ENCODE measurements at places on chromosomes 1 and 21.
A peak's percentile ranks its signal among the peaks of the same experiment; 100 is the strongest.

DNA sequence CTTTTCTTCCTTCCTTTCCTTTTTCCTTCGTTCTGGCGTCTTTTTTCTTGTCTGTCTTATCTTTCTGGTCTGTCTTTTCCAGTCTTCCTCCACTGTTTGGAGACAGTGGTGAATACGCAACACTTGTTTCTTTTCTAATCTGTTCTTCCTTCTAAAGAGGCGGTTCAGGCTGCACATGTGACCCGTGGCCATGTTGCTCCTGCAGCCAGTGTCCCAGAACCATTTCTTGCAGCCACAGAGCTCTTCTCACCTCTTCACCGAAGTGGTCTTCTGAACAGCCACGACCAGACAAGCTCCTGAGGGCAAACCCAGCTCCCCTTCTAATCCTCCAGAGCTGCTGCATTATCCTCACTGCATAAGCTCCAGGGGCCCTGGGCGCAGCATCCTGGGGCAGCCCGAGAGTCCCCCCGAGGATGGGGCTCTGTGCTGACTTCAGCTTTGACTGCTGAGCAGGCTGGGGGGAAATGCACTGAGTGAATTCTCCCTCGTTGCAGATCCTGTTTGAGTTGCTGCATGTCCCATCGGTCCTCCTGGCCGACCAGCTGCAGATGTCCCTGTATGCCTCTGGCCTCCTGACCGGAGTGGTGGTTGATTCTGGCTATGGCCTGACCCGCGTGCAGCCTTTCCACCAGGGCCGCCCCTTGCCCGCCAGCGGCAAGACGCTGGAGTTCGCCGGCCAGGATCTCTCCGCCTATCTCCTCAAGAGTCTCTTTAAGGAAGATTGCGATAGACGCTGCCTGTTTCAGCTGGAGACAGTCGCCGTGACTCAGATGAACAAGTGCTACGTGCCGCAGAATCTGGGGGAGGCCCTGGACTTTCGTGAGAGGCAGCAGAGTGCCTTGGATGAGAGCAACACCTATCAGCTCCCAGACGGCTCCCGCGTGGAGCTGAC, 70.4 kb downstream of the ACTL8 start:
- DNase-seq = no peak

- no peak for DNase-seq
Observed at GRCh38 chr1:25991937-25992688, 5.8 kb downstream of the PAFAH2 start.

GRCh38 chr1:24199291-24199900, 12.3 kb upstream of the IFNLR1 start:
- peak; percentile 30 for DNase-seq

- DNase-seq = no peak
Observed at GRCh38 chr1:183293241-183293640, 107.2 kb downstream of the LAMC2 start.

DNA sequence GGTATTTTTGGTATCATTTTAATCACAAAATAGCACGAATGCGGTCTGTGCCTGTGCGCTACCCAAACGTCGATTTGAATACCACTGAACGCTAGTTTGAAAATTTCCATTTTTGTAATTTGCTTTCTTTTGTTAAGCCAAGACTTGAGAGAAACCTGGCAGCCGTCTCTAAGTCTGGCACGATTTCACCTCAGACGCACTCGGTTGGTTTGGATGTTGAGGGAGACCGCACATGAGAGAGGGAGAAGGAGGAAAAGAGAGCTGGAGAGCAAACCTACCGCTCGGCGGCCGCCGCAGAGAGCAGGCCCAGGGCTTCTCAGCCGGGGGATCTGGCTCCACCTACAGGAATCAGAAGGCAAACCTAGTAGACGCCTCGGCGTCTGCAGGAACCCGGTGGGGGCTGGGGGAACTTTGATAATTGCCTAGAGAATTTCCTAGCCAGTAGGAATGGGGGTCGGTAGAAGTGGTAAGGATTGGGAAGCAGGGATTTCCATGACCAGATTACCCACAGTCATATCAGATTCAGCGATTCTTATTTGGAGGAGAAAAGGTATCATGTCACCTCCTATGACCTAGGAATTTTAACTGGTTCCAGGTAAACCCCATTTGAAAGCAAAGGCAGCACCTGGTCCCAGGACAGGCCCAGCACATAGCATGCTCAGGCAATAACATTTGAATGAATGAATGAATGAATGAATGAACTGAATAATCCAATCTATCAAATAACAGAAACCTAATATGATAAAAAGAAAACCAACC, 83.2 kb downstream of the TM2D1 start:
- DNase-seq = peak; percentile 57

DNA sequence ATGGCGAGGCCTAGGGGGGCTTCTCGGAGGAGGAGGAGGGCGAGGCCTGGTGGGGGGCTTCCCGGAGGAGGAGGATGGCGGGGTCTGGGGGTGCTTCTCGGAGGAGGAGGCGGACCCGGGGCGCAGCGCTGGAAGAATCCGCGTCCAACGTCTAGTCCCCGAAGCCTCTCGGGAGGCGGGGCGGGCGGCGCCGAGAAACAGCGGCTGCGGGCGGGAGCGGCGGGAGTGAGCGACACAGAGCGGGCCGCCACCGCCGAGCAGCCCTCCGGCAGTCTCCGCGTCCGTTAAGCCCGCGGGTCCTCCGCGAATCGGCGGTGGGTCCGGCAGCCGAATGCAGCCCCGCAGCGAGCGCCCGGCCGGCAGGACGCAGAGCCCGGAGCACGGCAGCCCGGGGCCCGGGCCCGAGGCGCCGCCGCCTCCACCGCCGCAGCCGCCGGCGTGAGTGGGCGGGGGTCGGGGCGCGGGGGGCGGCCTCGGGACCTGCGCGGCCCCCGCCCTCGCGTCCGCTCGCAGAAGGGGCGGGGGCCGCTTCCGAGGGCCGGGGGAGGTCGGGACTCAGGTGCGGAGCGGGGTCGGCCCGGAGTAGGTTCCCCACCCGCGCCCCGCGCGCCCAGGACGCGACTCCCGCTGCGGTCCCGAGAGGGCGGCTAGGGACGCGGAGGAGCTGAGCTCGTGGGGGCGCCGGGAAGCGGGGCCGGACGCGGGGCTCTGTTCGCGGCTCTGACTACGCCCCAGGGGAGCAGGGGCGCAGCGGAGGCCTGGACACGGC, at the start of gene KLHL17:
KLHL17 (plus strand) TSS at position 222 of the 769 bp plus-strand sequence; CDS start at position 332, 110 bp downstream.
- peak; percentile 61 for DNase-seq

DNA sequence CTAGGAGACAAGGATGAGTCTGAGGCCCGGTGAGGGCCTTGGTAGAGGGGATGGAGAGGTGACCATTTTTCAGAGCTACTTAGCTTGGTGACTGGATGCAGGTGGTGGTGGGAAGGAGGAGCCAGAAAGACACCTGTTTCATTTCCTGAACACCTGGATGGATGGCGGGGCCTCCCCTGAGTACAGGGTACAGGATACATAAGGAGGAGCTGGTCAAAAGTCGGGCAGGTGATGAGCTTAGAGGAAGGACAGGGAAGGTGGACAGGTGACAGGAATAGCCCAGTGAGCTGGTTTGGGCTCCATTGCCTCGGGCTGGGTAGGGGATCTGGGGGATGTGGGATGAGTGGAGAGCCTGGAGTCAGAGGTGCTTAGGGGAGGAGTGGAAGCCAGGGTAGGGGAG, 6.3 kb downstream of the FAAH start:
- no peak for DNase-seq

GRCh38 chr1:26909951-26910342, 3.8 kb downstream of the NR0B2 start:
- no peak for DNase-seq

DNA sequence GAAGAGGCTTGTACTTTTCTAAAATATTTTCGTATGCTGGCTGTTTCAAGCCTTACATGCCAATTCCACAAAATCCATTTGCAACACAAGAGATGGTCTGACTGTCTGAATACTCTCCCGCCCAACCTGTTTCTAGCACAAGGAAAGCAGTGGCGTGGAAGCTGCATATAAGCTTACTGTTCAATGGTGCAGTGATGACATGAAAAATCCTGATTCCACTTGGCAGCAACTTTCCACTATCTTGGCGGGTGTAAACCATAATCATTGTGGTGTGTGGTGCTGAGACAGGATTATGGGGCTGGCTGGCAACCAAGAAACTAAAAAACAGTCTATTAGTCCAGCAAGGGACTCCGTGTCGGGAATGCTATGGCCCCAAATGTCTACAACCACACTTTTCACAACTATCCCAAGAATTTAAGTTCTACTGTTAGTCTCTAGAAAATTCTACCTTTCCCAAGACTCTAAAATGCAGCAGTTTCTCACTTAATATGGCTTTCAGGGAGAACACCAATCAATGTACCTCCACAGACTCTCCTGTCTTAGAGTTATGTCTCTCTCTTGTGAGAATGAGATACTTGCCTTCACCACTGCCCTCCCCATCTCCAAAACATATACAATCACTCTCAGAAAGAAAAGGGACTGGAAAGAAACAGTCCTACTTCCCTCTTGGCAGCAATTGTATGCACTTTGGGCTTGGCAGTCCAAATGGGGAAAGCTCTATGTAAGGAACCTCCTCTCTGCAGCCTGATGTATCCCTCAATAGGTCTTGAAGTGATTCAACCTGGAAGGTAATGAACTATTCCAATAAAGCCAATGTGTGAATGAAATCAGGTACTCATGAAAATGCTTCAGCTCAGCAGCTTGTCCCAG, 9.5 kb downstream of the COLGALT2 start:
- DNase-seq = no peak

GRCh38 chr1:204731509-204731908, 46.0 kb upstream of the LRRN2 start:
- no peak for DNase-seq

DNA sequence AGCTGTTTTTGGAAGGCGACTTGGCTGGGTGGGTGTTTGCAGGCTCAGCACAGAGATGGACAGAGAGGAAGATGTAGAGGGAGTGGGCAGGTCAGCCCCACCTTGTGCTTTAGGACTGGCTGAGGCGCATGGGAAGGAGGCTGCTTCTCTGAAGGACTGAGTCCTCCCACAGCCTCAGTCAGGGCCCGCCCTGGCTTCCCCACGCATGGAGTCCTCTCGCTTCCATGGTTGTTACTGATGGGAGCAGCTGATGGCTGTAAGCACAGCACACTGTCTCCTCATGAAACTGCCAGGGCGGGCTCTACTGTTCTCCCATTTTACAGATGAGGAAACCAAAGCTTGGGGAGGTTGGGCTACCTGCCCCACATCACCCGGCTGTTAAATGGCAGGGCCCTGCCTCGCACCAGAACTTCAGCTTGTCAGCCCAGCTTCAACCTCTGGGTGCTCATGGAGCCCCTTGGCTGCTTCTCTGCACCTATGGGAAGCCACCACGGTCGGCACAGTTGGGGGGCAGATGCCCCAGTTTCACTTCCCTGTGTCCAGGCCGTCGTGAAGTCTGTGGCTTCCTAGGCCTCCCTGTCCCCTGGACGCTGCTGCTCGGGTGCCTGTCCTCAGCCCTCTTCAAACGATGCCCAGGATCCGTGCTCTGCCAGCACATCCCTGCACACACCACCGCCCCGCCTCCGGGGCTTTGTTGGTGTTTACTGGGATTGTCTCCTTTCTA, 2.4 kb downstream of the TMEM201 start:
- no peak for DNase-seq

DNA sequence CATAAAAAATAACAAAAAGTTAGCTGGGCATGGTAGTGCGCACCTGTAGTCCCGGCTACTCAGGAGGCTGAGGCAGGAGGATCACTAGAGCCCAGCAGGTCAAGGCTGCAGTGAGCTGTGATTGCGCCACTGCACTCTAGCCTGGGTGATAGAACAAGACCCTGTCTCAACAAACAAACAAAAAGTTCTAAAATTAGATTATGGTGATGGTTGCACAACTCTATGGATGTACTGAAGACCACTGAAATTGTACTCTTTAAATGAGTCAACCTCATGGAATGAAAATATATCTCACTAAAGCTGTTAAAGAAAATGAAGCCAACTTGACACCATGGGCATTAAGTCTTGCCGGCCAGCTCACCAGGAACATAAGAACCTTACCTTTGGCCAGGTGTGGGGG, 9.1 kb downstream of the MRAP start:
- DNase-seq = no peak

- no peak for DNase-seq
Observed at GRCh38 chr21:31908106-31909031, 35.5 kb downstream of the HUNK start.

DNA sequence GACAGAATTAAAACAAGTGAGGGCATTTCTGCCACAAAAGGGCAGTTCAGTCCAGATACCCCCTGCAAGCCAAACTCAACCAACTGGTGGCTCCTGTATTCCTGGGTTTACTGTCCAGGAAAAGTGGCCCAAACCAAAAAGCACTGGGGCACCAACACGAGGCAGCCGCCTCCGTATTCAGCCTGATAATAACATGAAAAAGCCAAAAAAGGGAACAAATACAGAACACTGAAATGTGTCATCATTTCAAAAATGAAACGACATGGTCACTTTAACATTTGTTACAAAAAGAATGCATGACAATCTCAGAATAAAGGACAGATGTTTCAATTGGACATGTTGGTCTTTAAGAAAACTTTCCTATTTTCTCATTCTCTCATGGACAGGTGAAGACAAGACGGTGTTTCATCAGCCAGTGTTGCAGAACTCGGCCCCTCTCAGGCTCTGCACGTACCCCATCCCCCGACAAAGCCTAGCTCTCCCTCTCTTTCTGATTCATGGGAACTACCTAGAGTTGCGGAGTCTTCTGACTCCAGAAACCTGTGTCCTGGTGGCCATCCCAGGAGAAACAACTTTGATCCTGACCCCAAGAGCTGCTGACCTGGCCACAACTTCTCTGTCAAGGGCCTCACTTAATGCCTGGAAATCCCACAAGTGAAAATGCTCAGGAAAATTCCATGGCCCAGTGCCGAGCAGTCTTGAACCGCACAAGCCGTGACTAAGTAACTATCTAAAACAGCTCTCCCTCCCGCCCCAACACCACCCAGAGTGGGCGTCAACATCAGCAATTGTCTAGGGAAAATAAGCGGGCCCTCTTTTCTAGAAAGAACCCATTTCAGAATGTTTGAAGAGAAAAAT, 27.1 kb downstream of the ZBTB17 start:
- no peak for DNase-seq

DNA sequence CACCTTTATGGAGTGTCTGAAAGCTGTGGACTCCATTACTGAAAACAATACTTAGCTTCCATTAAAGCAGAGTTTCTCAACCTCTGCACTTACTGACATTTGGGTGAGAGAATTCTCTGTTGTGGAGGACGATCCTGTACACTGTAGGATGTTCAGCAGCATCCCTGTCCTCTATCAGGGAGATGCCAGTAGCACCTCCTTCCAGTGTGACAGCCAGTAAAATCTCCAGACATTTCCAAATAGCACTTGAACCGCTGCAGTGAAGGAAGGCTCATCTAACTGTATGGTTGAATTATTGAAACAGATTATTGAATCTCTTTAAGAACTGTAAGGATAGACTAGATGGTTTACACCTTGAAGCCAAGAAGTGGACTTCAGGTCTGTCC, 3.1 kb downstream of the PRDM2 start:
- DNase-seq = no peak

- DNase-seq = no peak
Observed at GRCh38 chr1:169090308-169090899, 16.1 kb upstream of the ATP1B1 start.

- no peak for DNase-seq
Observed at GRCh38 chr1:160630523-160631451, 16.1 kb downstream of the SLAMF1 start.

- DNase-seq = no peak
Observed at GRCh38 chr1:19467199-19468187, 17.8 kb downstream of the CAPZB start.

GRCh38 chr1:164559342-164560051, 513 bp downstream of the PBX1 start:
- DNase-seq = no peak

- DNase-seq = no peak
Observed at GRCh38 chr1:163046071-163046470, 23.1 kb upstream of the RGS4 start.

Measured in anterior cingulate cortex (tissue), 58 donors.